ENCODE measurements at places on chromosomes 16 and 17. TPM values are rescaled to one million over a fixed set of nuclear protein-coding genes. Genes with fewer than 3 reads are reported as not detected.

Gene NXN
- total RNA-seq = 26.0 TPM

DNA sequence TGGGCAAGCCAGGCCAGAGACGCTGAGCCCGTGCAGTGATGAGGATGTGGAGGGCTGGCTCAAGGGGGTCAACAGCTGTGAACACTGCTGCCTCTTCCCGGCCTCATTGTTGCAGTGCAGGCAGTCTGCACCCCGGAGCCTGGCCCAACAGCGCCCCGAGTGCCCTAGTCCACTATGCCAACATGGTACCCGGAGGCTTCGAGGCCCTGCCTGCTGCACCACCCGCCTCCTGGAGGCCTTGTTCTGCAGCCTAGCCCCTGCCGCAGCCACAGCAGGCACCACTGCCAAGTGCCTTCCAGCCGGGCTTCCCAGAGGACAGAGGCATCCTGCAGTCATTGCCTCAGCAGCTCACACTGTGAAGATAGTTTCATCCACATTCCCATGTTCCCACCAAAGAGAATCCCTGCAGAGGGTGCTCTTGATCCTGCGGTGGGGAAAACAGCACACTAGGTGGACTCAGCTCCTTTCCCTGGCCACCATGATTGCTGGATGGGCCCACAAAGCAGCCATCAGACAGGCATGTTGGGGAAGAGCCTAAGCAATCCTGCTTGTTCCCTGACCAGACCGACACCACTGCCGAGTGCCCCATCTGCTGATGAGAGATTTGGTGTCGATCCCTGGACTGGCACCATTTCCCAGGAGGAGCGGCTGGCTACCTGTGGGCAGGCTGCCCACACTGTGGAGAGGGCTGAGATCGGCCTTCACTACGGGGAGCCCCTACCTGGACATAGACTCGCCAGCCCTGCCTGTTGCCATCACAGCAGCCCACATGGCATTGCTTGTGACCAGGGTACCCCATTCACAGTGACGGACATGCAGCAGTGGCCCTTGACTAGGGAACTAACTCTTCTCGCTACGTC, 44.9 kb downstream of the USP22 start:
- H3K27me3 ChIP-seq = no peaks in the 10 kb centered on the region
- no peaks in the 10 kb centered on the region for H3K36me3 ChIP-seq
- H3K4me3 ChIP-seq = no peak overlapping the region
- peaks cover 22% of the 10 kb centered on the region for H3K4me1 ChIP-seq
- no peak overlapping the region for H3K27ac ChIP-seq
- DNase-seq = no peak

Gene KCNJ18
- total RNA-seq = 0.68 TPM

GRCh38 chr17:28370035-28370743, at the start of gene VTN:
Gene VTN, minus strand, starts transcription at chr17:28370307. Its CDS starts 104 bp downstream, at chr17:28370203.
- H3K36me3 ChIP-seq = no peaks in the 10 kb centered on the region
- no peaks in the 10 kb centered on the region for H3K27me3 ChIP-seq
- H3K4me3 ChIP-seq = peak within 1 kb of the TSS; percentile 51
- DNase-seq = peak; percentile 59

Gene CUEDC1
- total RNA-seq = 8.6 TPM

Gene KRTAP4-3
- not detected for total RNA-seq

Measured in testis (tissue), 5 donors.